ENCODE measurements at places on chromosomes 13 and 19.

DNA sequence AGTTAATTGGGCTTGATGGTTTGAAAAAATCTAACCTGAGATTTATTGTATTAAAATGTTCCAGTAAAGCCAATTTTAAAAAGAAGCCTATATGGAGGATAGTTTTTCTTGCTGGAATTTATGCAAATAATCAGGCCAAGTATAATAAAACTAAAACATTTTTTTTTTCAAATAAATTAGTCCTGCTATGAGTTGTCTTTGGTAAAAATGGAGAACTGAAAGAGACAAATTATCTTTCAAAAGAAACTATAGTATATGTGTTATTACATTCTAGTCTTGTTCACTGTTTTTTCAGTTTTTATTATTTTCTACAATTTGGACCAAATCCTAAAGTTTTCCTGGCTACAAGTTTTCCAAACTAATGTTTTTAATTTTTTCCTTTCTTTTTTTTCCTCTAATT, 468.9 kb downstream of the UQCRFS1 start:
- no peak for DNase-seq

GRCh38 chr13:41658057-41658661, 200.8 kb downstream of the RGCC start:
- no peak for DNase-seq

DNA sequence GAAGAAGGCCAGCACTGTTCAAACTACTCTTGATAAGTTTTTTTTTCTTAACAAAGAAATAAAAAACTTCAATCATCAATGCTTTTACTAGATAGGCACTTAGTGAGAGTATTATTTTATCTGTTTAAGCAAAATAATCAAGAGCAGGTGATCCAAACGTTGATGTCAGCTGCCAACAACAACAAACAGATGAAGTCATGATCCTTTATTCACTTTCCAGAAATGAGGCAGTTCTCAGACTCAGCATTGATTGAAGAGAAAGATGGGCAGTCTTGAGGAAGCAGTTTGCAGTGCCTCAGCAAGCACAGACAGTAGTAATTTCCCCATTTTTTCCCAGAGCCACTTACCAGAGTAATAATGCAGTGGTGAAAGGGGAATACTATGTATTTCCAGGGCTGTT, 38.4 kb upstream of the CSNK1A1L start:
- no peak for DNase-seq

- no peak for DNase-seq
Observed at GRCh38 chr13:20749377-20749776, 24.4 kb downstream of the EEF1AKMT1 start.

- no peak for DNase-seq
Observed at GRCh38 chr13:20157151-20157796, 3.6 kb downstream of the GJA3 start.

- DNase-seq: no peak
Observed at GRCh38 chr13:80215368-80215767, 125.6 kb downstream of the SPRY2 start.

- DNase-seq: no peak
Observed at GRCh38 chr19:4052993-4053422, 13.7 kb downstream of the ZBTB7A start.

DNA sequence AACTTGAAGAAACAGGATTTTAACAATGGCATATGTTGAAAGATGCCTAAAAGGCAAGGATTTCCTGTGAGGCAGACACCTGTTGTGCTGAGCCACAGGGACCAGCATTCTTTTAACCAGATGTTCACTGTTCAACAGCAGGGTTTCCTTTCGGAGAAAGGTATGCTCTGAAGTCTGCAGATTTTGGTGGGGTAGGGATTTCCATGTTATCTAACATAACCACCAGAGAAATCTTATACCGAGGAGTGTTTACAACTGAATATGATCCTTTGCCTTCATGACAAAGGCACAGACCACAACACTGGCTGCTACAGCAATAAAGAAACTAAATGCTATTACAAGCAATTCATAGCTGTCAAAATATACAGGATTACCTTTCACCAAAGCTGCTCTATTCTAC, 48.1 kb downstream of the MPHOSPH8 start:
- DNase-seq: peak; percentile 57

DNA sequence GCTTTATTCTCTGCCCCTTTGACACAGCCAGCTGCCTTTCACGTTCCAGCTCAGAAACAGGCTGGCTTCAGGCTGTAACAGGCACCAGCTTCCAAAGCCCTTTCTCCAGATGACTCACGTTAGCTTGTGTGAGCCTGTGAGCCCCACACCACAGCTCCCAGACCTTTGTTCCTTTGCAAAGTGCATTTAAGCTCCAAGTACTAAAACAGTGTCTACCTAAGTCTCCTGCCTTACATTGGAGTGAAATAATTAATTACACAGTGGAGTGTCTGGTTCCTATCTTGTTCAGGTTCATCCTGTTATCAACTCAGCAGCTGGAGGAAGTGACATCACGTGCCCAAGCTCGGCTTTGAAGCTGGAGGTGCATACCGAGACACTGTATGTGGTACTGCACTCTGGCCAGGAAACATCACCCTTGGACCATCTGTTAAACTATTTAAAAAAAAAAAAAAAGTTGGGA, 475.8 kb downstream of the FOXO1 start:
- DNase-seq: peak; percentile 66

DNA sequence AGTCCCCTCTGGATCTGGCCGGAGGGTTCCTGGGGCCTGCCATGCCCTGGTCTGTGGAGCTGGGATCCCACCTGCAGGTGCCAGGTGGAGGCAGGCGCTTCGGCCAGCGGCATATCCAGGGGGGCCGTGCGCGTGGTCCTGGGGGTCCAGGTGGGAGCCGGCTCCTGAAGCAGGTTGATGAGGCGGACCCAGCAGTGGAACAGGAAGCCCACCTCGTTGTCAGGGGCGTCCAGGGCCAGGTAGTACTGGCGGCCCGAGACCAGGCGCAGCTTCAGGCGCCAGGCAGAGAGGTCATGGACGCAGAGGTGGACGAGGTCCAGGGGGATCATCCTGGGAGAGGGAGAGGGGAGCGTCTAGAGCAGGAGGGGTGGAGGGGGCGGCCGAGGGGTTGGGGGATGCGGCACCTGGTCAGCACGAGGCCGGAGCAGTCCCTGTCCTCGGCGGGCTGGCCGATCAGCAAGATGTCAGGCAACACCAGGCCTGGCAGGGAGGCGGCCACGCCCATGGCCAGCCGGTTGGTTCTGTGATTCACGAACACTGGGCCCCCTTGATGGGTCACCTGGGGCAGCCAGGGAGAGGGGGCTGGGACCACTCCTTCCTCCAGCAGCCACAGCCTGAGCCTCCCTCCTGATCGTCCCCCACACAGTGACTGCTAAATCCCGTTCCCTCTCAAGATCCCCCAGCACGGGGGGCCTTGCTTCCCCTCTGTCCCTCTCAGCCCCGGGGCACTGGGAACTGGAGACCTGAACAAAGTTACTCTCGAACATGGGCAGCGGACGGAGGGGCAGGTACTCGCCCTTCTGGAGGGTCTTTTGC, 678 bp downstream of the GARIN5B start:
- DNase-seq: no peak

DNA sequence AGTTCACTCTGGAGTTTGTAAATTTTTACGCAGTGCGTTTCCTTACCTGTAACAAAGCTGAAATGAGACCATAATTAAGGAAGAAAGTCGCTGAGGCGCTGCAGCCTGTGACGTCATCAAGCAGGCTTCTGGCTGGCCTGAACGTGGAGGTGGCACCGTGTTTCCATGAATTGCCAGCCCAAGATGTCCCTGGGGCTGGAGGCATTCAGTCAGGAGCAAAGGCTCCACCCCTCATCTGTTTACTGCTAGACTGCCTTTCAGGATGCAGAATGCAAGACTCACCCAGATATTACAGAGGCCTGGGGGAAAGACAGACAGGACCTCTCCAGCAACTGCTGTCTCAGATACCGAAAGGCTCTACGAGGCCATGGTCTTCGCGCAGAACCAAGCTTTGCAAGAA, 424.6 kb downstream of the TSHZ3 start:
- no peak for DNase-seq

DNA sequence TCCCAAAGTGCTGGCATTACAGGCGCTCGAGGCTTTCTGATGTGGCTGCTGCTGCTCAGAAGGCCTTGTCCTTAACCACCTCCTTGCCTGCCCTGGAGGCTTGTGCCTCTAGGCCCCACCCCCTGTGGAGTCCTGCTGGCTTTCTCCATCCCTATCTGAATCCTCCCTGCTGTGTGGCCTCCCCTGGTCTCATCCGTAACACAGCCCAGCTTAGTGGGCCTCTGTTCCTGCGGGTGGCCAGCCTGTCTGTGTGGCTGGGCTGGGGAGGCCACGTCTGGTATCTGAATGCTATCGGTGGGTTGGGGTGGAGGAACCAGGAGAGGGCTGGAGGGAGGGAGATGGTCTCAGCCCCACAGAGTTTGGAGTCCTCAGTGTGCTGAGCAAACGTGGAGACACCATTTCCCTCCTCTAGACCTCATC, 4.7 kb downstream of the RPL28 start:
- DNase-seq: peak; percentile 67

DNA sequence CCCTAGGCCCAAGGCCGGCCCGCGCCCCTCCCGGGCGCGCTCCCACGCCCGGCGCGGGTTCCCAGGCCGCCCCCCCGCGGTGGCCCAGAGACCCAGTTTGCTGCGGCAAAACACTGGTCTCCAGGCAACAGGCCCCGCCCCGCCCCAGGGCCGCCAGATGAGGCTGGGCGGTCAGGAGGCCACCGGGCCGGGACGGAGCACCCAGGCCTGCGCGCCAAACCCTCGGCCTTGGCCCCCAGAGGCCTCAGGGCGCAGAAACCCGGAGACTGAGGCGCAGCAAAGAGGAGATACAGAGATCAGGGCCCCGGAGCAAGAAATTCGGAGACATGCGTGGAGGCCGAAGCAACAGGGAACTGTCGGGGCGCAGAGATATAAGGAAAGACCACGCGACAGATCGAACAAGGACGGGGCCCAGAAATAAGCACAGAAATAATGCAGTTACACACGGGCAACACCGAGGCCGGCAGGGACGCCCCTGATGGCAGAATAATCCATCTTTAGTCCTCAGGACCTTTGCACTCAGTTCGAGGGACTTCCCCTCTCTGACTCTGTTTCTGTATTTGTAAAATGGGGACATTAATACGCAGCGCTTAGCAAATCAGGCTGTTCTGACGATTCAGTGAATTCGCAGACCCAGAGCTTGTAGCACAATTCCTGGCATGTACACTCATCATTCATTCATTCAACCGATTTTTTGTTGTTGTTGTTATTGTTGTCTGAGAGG, 20.8 kb upstream of the ERCC1 start:
- peak; percentile 94 for DNase-seq

DNA sequence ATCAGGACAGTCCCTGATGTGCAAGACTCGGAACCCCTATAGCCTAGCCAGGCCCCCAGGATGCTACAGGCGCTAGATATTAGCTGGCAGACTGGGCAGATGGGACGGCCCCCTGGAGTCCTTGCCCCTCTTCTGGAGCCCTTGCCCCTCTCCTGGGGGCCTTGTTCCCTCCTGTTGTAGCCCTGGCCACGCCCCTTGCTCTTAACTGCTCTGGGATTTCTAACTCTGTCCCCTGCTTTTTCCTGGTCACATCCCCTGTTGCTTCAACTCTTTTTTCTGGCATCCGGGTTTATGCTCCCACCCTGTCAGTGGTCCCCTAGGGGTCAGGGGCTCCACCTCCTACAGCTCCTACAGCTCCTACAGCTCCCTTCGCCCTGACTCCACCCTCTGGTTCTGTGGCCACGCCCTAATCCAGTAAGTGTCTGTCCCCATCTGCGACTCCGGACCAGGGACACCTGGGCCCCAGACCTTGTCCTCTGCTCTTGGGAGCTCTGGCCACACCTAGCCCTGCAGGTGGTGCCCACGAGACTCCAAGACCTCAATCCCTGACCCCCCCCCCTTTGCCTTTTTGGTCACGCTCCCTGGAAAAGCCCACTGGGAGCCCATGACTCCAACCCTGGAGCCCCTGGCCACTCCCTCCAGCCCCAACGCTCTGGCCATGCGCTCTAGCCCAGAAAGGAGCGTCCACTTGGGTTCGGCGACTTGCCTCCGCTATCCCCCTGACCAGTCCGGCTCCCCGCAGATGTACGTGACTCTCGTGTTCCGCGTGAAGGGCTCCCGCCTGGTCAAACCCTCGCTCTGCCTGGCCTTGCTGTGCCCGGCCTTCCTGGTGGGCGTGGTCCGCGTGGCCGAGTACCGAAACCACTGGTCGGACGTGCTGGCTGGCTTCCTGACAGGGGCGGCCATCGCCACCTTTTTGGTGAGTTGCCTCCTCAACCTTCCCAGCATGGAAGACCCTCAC, 6.8 kb downstream of the PLPPR2 start:
- no peak for DNase-seq

DNA sequence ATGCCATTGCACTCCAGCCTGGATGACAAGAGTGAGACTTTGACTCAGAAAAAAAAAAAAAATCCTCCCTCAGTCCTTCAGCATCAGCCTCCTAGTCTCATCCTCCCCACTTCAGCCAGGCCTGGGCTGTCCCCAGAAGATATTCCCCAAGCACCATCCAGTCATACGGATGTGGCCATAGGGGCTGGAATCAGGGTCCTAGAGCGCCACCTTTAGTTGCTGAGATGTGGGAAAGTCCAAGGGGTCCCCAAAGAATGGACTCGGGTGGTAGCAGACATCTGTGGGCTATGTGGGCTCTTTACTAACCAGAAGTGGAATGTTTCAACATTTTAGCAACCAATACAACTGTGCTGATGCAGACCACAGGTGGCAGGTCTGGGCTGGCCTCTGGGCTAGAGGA, 3.1 kb upstream of the TYROBP start:
- DNase-seq: peak; percentile 23

DNA sequence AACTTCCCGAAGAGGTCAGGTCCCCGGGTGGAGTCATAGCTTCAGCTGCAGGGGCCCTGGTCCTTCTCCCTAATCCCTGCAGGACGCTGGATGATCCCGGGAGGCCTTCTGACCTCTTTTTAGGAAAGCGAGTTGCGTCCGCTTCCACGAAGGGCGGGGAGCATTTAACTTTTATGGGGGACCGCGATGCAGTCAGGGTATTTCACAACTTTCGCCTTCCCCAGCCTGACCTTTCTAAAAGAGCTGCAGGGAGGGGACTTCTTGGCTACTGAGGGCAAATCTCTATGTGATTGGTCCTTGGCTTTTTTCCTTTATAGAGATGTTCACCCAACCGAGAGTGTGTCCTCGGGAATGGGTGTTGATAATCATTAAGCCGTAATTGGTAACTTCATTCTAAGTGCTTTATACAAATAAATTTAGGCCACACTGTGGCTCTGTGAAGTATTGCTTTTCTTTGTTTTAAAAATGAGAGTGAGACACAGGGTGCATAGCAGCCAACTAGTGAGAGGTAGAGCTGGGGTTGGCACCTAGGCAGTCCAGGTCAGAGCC, 778 bp downstream of the ZNF230 start:
- no peak for DNase-seq
